Fibroblast of lung (primary cell): ENCODE measurements at places on chromosomes 12 and 14.

DNA sequence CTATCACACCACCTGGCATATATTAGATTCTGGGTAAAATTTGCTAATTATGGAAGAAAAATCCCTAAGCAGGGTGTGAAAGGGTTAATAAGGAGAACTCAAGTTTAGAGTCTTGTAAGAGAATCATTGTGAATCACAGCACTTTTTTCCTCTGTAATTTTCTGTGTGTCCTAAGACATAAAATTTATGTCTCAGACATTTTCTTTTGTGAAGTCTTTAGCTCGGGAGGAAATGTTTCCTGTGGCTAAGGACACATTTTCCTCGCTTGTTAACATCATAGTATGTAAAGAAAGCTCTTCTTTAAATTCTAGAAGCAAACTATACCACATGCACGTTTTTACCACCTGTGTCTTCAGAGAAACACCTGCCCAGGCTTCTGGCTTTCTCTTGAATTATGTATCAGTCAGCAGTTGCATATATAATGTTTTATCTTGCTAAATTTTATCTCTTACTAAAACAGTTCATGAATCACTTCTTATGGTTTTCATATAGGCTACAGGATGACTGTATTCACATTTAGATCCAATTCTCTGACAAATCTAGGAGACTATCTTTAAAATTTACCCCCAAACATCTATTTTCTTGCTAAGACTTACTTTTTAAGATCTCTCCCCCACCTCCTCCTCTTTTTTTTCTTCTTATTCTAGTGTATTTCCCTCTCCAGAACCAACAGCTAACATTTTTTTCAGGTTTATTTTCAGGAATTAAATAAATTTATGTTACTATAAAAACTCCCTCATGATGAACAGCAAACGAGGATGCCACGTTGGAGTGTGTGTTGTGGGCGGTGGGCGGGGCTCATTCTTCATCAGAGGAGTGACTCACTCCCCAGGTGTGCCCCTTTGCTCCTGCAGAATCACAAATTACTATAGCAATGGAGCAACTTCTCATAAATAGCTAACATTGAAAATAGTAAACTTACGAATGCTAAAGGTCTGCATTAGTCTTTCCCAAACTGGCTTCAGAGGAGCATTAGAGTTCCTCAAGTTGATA lies 11.6 kb upstream of the CSRP2 start:
- peak; percentile 51 for DNase-seq
- no peaks in the 10 kb centered on the region for H3K27me3 ChIP-seq
- no peaks in the 10 kb centered on the region for H3K36me3 ChIP-seq
- no peaks in the 10 kb centered on the region for H3K4me1 ChIP-seq
- H3K4me3 ChIP-seq, result no peak overlapping the region
- no peak overlapping the region for H3K27ac ChIP-seq

GRCh38 chr12:6959058-6959804 lies 8.1 kb downstream of the PTPN6 start:
- no peak for DNase-seq
- H3K27me3 ChIP-seq, result no peaks in the 10 kb centered on the region
- H3K4me3 ChIP-seq, result no peak overlapping the region
- H3K4me1 ChIP-seq, result peaks cover 2% of the 10 kb centered on the region
- no peaks in the 10 kb centered on the region for H3K36me3 ChIP-seq
- H3K27ac ChIP-seq, result no peak overlapping the region

DNA sequence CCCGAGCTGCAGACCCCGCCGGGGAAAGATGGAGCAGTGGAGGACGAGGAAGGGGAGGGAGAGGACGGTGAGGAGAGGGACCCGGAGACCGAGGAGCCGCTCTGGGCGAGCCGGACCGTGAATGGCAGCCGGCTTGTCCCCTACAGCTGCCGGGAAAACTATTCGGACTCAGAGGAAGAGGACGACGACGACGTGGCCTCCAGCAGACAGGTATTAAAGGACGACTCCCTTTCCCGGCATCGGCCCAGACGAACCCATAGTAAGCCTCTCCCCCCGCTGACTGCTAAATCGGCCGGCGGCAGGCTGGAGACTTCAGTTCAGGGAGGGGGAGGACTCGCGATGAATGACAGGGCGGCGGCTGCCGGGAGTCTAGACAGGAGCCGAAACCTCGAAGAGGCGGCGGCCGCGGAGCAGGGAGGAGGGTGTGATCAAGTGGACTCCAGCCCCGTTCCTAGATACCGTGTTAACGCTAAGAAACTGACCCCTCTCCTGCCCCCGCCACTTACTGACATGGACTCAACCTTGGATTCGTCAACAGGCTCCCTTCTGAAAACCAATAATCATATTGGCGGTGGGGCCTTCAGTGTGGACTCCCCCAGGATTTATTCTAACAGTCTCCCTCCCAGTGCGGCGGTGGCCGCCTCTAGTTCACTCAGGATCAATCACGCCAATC lies 962 bp downstream of the LEMD3 start:
- H3K4me3 ChIP-seq, result peak overlapping the region; percentile 98
- no peaks in the 10 kb centered on the region for H3K36me3 ChIP-seq
- DNase-seq, result peak; percentile 69
- no peaks in the 10 kb centered on the region for H3K27me3 ChIP-seq
- H3K4me1 ChIP-seq, result peaks cover 6% of the 10 kb centered on the region
- peak overlapping the region; percentile 97 for H3K27ac ChIP-seq

- H3K4me3 ChIP-seq, result no peak overlapping the region
- no peak overlapping the region for H3K27ac ChIP-seq
- DNase-seq, result peak; percentile 72
- no peaks in the 10 kb centered on the region for H3K4me1 ChIP-seq
- no peaks in the 10 kb centered on the region for H3K36me3 ChIP-seq
Measured at GRCh38 chr12:44930972-44931600, 55.0 kb upstream of the NELL2 start.

DNA sequence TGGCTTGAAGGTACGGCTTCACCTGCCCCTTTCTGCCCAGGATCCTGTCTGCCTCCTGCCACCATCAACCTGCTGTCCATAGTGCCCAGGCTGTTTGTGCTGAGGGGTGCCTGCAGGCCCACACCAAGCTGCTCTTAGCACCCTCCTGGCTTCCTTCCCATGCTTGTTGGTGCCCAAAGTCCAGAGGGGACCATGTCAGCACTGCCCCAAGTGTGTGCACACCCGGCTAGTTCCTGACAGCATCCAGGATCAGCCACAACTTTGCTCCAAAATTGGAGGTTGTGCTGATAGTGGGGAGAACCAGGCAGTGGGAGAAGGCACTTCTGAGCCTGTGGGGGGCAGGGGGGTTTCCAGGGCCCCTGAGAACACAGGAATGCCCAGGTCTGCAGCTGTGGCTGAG lies 44.5 kb upstream of the PRPF39 start:
- H3K4me3 ChIP-seq, result no peak overlapping the region
- no peak overlapping the region for H3K27ac ChIP-seq
- H3K27me3 ChIP-seq, result no peaks in the 10 kb centered on the region
- no peaks in the 10 kb centered on the region for H3K4me1 ChIP-seq

- no peak for DNase-seq
- no peaks in the 10 kb centered on the region for H3K36me3 ChIP-seq
- peak overlapping the region; percentile 65 for H3K4me3 ChIP-seq
- no peaks in the 10 kb centered on the region for H3K27me3 ChIP-seq
- peak overlapping the region; percentile 92 for H3K27ac ChIP-seq
- H3K4me1 ChIP-seq, result no peaks in the 10 kb centered on the region
Measured at GRCh38 chr12:101407049-101407435, 530 bp downstream of the ARL1 start.

- H3K27me3 ChIP-seq, result no peaks in the 10 kb centered on the region
- H3K4me3 ChIP-seq, result no peak overlapping the region
- peaks cover 12% of the 10 kb centered on the region for H3K4me1 ChIP-seq
- no peak overlapping the region for H3K27ac ChIP-seq
- DNase-seq, result no peak
Measured at GRCh38 chr12:92503029-92503931, 199.5 kb upstream of the PLEKHG7 start.

DNA sequence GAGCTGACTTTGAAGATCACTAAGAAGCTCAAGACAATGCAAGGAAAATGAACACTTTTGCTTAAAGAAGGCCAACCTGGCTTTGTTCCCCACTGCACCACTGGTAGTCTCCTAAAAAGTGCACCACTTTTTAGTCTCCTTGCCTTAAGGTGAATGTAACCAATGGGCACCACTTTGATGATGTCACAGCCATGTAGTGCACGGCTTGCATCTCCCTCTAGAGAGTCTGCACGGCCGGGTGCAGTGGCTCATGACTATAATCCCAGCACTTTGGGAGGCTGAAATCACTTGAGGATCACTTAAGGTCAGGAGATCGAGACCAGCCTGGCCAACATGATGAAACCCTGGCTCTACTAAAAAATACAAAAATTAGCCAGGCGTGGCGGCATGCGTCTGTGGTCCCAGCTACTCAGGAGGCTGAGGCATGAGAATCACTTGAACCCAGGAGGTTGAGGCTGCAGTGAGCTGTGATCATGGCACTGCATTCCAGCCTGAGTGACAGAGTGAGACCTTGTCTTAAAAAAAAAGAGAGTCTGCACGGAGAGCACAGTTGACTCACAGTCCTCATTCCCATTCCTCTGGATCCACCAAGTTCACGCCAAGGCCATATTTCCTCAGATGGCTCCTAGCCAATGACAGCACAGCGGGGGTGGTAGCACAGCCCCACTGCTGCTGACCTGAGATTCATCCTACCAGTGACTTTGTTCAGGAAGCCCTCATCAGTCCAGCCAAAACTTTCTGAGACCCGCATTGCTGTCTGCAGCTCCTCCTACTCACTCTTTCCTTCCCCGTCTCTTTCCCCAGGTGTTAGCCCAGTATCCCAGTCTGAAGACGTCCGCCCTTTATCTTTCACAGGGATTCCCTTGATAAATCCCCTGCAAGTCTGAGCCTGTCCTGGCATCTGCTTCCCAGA lies 16.5 kb upstream of the IFT81 start:
- H3K27ac ChIP-seq, result peak overlapping the region; percentile 90
- H3K27me3 ChIP-seq, result no peaks in the 10 kb centered on the region
- H3K4me1 ChIP-seq, result peaks cover 21% of the 10 kb centered on the region

DNA sequence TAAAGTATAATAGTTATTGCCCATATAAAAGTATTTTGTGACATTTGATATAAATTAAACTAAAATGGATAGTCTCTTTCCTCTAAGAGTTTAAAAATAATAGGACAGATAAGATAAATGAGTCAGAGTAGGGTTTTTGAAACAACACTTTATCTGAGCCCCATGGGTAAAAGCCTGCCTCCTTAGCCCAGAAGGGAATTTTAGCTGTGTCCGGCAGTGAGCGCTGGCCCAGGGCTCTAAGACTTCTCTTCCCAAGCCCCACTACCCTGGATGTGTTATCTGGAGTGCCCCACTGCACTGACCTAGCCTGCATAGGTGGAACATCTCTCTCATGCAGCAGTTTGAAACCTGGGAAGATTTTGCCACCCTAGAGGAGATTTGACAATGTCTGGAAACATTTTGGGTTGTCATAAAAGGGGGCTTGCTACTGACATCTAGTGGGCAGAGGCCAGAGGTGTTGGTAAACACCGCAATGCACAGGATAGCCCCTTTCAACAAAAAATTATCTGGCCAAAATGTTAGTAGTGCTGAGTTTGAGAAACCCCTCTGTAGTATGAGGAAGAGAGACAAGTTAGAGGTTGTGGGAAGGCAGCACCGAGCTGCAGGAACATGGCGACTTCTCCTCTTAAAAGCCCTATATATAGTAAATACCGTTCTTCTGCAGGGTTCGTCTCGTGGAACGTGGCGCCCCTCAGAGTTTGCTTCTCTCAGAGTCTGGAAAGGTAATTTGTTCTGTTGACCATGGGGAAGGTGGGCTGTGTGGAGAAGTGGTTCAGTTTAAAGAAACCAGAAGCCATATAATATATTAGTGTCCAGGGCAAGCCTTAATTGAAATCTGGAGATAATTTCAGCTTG lies 29.3 kb upstream of the ATF1 start:
- H3K4me3 ChIP-seq, result no peak overlapping the region
- H3K36me3 ChIP-seq, result peaks cover 2% of the 10 kb centered on the region
- DNase-seq, result peak; percentile 41

GRCh38 chr12:49264466-49264872 lies 413 bp upstream of the TUBA1C start:
- peak overlapping the region; percentile 99 for H3K4me3 ChIP-seq
- peak overlapping the region; percentile 98 for H3K27ac ChIP-seq
- H3K27me3 ChIP-seq, result no peaks in the 10 kb centered on the region
- DNase-seq, result peak; percentile 54

- no peaks in the 10 kb centered on the region for H3K36me3 ChIP-seq
- no peak overlapping the region for H3K27ac ChIP-seq
- peak; percentile 63 for DNase-seq
- H3K4me1 ChIP-seq, result no peaks in the 10 kb centered on the region
- no peak overlapping the region for H3K4me3 ChIP-seq
- H3K27me3 ChIP-seq, result no peaks in the 10 kb centered on the region
Measured at GRCh38 chr12:28104316-28104715, 85.9 kb upstream of the CCDC91 start.

- peak; percentile 98 for DNase-seq
- peaks cover 43% of the 10 kb centered on the region for H3K4me1 ChIP-seq
- no peaks in the 10 kb centered on the region for H3K36me3 ChIP-seq
- peak overlapping the region; percentile 65 for H3K27ac ChIP-seq
- H3K4me3 ChIP-seq, result no peak overlapping the region
- no peaks in the 10 kb centered on the region for H3K27me3 ChIP-seq
Measured at GRCh38 chr12:106084014-106084671, 54.6 kb downstream of the NUAK1 start.

DNA sequence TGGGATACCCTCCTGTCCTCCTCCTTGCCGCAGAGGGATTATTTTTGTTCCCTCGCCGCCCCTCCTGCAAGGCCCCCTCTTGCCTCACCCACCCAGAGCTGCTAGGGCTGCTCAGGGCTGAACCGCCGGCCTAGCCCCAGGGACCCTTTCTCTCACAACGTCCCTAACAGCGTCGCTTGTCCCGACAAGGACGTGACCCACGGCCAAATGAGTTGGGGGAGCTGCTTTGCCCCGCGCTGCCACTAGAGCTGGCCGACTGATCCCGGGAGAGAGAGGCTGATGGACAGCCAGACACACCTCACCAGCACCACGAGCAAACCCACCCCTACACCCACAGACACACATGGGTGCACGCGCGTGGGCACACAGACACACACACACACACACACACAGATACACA lies 154.6 kb upstream of the ALG10B start:
- H3K27me3 ChIP-seq, result no peaks in the 10 kb centered on the region
- H3K27ac ChIP-seq, result no peak overlapping the region
- no peak overlapping the region for H3K4me3 ChIP-seq
- no peaks in the 10 kb centered on the region for H3K36me3 ChIP-seq
- H3K4me1 ChIP-seq, result no peaks in the 10 kb centered on the region

GRCh38 chr14:23447361-23448350 lies 12.2 kb upstream of the MYH7 start:
- no peak for DNase-seq
- no peaks in the 10 kb centered on the region for H3K36me3 ChIP-seq
- no peak overlapping the region for H3K4me3 ChIP-seq
- H3K4me1 ChIP-seq, result no peaks in the 10 kb centered on the region
